ENCODE measurements at places on chromosomes 7 and 10.

DNA sequence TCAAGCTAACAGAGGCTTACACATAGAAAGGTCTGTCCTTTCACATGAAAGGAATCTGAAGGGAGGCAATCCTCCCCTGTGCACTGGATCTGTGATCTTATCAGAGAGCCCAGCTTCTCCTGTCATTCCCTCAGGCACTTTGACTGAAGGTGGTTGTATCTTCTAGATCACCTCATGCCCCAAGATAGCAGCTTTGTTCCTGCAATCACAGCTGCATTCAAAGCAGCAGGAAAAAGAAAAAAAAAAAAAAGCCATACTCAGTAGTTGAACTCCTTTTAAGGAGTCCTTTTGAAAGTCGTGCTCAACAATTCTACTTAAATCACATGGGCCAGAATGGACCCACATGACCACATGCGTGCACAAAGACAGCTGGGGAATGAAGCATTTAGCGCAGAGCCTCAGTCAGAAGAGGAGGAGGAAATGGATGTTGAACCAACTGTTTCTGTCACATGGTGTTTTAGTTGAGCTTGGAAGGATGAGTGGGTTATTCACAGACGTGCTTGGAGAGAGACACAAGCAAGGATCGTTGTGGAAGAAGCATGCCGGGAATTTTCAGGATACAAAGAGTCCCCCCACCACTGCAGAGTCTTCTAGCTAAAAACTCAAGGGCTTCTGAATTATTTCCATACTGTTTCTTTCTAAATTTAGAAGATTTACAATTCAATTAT is 13.0 kb upstream of the PFKP start:
- DNase-seq, result no peak

GRCh38 chr7:69840248-69840647 is 242.0 kb downstream of the AUTS2 start:
- DNase-seq, result no peak

DNA sequence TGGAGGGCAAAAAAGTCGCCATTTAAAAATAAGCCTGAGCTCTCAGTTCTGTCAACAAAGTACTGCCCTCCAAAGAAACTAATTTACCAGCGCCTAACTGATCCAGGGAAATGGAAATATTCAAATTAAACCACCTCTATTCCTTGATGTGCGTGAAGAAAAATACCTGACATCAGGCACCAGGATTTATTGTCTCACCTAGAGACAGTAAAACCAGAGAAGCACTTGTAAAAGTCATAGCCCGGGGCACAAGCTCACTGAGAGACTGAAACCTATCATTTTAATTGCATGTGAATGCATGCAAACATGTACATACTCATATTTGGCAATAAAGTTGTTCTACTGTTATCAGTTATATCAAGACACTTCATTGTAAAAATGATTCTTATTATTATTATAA is 147.3 kb upstream of the VSTM2A start:
- DNase-seq, result no peak

DNA sequence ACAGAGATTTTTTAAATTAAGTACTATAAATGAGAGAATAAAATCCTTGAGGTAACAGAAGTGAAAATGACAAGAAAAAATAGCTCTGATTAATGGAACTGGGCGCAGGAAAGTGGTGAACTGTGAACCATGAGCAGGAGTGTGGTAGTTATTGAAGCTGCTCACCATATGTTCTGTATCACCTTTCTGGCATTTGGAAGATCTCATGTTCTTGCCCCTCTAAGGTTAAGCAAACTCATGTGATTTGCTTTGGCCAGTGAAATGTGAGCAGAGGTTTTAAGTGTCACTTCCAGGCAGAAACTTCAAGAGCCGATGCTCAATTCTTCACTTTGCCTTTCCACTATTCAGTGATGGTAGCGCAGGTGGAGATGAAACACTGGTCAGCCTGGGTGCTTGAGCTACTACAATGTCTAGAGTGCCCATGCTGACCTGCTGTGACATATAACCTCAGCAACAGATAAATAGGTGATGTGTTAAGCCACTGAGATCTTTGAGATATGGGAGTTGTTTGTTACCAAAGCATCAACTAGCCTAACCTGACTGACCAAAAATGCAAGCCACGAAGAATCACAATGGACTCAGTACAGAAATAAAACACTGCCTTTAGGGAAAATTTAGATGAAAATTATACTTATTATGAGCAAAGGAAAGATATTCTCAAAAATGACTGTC is 18.4 kb downstream of the MTPAP start:
- DNase-seq, result no peak

DNA sequence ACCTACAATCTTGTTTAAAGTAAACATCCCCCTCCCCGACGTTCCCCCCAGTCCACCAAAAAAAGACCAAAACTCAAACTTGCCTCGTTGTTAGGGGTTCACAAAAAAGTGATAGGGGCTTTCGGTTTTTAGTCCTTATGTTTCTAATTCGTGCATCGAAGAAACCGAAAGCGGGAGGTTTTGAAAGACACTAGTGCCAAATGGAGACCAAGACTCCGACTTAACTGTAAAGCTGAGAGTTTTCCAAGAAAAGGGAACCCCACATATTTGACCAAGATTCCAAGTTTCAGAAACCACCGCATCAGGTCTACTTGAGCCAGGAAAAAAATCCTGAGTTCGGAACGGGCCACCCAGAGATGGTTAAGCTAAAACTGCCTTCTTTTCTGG is 534 bp downstream of the PSMA2 start:
- no peak for DNase-seq

All from activated T-cell treated with anti-CD3 and anti-CD28 coated beads for 24 hours (primary cell).